ENCODE measurements at places on chromosomes 12 and 14.

DNA sequence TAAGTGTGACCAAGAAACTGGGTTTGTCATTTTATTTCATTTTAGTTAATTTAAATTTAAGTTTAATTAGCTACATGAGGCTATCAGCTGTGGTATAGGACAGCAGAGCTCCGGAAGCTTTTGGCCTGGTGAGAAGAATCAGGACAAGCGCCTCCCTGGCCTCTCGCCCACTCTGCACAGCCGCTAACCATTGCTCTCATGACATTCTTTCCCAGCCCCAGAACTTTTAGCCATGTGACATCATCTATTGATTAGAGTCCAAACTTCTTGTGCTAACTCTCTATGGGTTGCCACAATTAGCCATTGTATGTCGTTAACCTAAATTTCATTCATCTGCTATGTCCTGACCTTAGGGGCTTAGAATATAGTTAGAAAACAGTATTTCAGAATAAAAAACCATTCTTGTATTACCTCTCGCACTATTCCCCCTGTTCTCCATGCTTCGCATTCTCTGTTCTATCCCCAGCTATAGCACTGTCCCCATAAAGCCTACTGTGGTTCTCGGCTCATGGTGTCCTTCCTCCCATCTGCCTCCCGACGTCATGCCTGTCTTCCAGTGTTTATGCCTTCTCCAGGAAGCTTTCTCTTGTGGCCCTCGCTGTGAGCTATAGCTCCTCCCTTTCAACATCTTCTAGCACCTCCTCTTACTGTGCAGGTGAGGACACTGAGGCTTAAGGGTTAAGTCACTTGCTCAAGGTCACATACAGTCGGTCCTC lies 23.5 kb downstream of the SSH1 start:
- DNase-seq = no peak

DNA sequence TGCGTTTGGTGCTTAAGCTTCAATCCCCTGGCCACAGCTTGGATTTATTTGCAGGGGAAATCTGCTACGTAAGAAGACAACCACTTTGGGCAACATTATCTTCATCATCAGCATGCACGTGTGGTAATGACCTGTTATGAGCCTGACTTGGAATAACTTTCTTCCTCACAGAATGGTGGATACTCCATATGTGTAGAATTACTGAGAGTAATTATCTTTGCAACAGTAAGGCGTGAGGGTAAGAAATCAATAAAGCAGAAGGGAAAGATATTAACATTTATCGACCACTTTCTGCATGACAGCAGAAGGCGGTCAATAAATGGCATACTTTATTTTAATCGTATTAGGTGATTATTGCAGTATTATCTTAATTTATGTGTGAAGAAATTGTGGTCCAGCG lies 152.7 kb downstream of the RGS6 start:
- no peak for DNase-seq

DNA sequence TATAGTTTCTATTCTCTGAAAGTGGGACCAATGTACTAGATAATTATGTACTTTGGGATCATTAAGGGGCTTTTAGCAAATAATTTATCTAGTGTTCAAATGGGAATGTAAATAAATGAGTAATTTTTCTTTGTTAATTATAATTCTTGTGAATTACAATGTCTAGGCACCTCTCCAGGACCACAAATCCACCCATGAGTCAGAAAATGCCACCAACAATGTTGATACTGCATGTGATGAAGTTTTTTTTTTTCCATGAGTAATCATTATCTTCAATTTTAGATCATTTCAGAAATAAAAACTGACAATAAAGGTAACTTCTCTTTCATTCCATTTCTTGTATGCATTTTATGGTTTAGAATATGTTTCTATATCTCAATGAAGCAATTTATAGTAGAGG lies 470.3 kb downstream of the VRK1 start:
- DNase-seq = no peak

GRCh38 chr12:20446836-20447235 lies 78.5 kb downstream of the PDE3A start:
- no peak for DNase-seq

DNA sequence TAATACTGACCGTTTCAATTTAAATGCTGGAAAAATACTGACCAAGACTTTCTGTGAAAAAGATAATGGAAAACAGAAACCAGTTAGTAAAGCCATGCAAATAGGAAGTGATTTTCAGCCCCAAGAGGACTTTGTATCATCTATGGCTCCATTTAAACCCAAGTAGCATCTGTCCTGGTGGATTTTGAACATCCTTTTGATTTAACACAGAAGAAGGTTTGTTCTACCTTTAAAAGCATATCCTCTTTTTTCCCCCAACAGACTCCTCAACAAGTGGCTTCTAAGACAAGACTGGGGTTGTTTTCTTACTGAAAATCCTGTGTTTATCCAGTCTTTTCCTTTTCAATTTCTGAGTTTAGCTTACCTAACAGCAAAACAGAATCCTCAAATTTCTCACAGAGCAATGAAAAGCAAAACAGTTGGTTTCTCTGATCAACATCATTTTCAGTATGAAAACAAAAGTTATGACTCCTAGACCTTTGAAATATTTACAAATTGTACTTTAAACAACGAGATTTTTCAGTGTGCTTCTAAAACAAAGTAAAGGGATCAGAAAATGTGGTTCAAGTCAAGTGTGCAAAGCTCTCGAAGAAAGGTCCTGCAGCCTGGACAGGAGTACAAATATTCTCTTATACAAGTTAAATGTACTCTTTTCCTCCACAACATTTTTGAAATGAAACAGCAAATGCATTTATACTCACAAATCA lies 2.9 kb downstream of the PHLDA1 start:
- DNase-seq = no peak

DNA sequence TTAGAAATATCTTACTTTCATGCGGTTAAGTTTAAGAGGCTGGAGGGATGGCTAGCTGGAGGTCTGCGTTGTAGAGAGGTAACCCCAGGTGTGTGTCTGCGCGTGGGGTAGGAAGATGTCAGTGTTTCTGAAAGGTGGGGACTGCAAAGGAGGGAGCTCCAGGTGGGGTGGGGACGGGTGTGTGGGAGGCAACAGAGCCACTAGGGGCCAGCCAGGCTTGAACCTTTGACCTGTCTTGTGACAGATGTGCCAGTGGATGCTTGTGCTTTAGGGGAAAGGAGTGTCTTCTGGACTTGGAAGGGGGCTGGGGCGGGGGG lies 841 bp downstream of the GLI1 start:
- DNase-seq = no peak

DNA sequence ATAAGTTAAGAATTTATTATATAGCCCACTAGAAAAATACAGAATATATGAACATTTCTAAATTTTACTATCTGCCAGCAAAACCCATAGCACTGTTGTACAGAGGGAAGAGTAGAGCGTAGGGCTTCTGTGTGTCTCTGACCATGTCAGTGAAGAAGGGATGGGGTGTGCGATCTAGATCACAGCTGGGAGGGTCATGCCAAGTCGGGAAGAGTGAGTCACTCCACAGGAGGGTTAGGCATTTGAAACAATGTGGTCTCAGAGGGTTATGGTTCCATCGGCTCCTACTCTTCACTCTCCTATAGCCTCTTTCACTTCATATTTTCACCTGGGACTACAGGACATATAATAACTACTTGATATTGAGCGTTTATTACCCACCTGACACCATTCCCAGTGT lies 185.1 kb upstream of the DDHD1 start:
- no peak for DNase-seq

GRCh38 chr12:1618489-1618888 lies 10.5 kb upstream of the WNT5B start:
- no peak for DNase-seq

DNA sequence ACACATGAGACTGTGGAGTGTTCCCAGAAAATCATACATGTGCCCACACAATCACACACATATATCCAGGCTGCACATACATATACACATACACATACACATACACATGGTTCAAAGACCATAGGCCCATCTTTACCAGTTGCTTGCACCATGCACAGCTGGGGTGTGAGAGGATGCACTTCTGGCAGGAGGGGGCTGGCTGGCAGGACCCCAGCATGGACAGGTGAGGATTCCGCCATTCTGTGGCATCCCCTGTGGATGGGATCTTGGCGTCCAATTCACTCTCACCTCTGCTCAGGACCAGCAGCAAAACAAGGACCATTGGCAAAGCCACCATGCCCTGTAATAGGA lies 7.0 kb downstream of the ITGB7 start:
- DNase-seq = no peak

- no peak for DNase-seq
These were observed 30.4 kb downstream of the FAM222A start for GRCh38 chr12:109744026-109744425.

GRCh38 chr12:104436790-104437189 lies 20.0 kb upstream of the CHST11 start:
- no peak for DNase-seq

DNA sequence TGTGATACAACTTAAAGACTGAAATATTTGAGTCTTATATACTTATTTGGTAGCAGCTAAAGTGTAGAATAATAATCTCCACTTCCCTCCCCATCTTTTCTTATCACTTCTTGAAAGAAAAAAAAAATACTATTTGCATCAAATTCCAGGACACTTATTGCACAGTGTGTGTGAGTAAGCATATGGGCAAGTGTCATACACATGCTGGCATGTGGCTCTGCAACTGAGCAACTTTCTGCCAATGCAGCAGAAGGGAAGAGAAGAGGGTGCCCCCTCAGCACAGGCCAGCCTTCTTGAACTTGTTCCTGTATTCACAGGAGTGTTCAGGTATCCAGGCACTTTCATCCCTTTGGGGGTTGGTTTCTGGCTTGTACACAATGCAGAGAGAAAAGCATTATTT lies 145.8 kb downstream of the CPNE8 start:
- DNase-seq = no peak

- DNase-seq = no peak
These were observed 60.8 kb downstream of the NDUFA12 start for GRCh38 chr12:94942663-94943062.

DNA sequence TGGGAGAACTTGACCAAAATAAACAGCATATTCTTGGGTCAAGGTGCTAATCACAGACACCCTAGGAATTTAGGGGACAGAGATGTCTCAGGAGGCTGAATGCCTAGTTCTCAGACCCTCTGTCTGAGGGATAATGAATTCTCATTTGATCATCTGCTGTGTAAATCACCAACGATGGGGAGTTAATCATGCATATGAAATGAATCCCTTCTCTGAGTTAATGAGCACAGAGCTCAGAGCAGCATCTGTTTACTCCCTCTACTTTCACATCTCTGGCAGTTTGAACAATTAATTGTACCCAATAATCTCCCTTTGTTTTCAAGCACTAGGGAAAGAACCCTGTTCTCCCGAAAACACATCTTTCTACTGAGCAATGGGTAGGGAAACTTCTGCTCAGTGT lies 129.4 kb upstream of the SRRM4 start:
- DNase-seq = no peak

GRCh38 chr12:2959505-2960389 lies 550 bp downstream of the TEAD4 start:
- DNase-seq = no peak

- no peak for DNase-seq
These were observed 66.8 kb downstream of the C14orf132 start for GRCh38 chr14:96105926-96106441.

GRCh38 chr12:131578828-131579470 lies 131.9 kb upstream of the SFSWAP start:
- no peak for DNase-seq

GRCh38 chr12:76674669-76675315 lies 89.1 kb upstream of the ZDHHC17 start:
- DNase-seq = no peak

DNA sequence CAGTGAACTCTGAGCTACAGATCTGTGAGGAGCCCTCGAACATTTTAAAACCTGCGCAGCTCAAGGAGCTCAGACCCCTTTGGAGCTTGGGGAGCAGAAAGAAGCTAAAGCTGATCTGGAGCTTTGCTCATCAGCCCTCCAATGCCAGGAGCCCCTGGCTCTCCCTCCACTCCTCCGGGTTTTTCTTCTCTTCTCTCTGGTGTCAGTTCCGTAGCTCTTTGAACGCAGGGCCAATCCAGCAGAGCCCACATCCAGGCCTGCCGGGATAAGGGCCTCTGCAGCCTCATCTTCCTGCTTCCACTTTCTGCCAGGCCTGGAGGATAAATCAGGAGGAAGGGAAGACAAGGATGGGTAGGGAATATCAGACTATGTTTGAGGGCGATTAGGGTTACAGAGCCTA lies 6.0 kb downstream of the HOXC4 start:
- no peak for DNase-seq

GRCh38 chr12:69404851-69405565 lies 45.5 kb downstream of the YEATS4 start:
- no peak for DNase-seq

- DNase-seq = no peak
These were observed 172.8 kb upstream of the KITLG start for GRCh38 chr12:88753066-88753465.

GRCh38 chr14:51917193-51917592 lies 56.8 kb downstream of the GNG2 start:
- DNase-seq = no peak

GRCh38 chr12:92416385-92416812 lies 270.8 kb upstream of the BTG1 start:
- DNase-seq = no peak

DNA sequence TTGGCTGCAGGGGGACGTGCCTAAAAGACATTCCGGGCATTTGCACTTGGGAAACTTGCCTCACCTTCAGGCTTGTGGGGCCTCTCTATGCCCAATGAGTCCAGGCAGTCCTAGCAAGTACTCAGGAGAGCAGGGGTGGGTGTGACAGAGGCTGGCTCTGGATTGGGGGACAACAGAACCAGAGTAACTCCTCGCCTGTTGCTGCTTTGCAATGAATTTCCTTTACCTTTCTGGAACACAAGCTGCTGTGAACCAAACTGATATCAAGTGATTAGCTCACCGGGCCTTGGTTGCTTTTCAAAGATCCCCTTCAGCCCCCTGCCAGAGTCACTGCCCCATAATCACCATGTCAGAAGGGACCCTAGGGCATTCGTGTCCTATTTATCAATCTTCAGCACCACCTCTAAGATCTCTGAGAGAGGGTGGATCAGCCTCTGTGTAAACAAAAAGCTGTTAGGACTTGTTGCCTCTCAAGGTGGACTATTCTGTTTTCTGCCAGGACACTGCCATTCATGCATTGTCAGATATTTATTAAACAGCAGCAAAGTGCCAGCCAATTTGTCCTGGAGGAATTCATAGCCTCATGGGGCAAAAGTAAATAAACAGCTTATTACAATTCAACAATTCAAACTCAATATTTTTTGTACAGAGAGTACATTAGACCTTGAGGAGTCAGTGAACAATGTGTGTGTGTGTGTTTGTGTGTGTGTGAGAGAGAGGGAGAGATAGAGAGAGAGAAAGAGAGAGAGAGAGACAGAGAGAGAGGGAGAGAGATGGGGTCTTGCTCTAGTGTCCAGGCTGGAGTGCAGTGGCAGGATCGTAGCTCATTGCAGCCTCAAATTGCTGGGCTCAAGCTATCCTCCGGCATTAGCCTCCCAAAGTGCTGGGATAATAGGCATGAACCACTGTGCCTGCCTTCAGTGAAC lies 11.3 kb downstream of the NFATC4 start:
- DNase-seq = no peak
